ENCODE measurements at places on chromosomes 2 and 18.

- DNase-seq: no peak
Observed at GRCh38 chr18:58520969-58521368, 107.9 kb downstream of the ALPK2 start.

DNA sequence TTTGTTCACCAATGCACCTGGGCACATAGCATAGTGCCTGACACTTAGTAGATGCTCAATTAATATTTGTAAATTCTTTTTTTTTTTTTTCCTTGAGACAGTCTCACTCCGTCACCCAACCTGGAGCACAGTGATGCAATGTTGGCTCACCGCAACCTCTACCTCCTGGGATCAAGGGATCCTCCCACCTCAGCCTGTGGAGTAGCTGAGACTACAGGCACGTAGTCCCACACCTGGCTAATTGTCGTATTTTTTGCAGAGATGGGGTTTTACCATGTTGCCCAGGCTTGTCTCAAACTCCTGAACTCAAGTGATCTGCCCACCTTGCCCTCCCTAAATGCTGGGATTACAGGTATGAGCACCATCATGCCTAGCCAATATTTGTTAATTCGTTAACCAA, 23.2 kb upstream of the LPIN2 start:
- DNase-seq: no peak

- DNase-seq: no peak
Observed at GRCh38 chr2:11990576-11990975, 244.1 kb downstream of the LPIN1 start.

DNA sequence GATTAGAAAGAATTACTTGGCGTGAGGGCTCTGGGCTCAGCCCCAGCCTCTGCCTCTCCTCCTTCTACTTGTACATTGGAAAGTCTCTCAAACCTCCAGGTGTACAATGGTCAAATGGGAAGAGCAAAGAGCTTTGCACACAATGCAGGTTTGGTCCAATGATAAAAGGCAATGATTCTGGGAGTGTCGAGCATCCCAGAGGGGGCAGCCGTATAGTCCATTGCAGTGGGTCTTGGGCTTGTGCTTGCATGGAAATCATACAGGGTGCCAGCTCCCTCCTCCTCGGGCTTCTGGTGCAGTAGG, 98.0 kb upstream of the NCK2 start:
- no peak for DNase-seq

GRCh38 chr2:236908439-236909192, 177.1 kb upstream of the COPS8 start:
- no peak for DNase-seq

DNA sequence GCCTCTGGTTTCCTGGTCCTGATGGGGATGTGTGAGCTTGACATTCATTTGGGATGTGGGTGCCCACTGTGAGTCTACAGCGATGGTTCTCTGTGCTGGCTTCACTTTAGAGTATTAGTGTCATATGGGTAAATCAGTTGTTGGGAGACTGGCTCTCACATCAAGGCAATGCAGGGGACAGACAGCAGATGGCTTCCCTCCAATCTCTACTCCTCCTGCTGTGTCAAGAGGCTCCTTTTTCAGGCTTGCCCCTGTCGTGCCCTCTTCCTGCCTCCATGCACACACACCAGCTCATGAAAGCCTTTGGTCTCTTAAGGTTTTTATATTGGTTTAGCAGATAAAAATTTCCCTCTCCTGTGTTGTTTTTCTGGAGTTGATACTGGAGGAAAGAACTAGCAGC, 315.6 kb downstream of the RDH14 start:
- DNase-seq: no peak
